ENCODE measurements at places on chromosomes 16 and 17. TPM values are rescaled to one million over a fixed set of nuclear protein-coding genes. Genes with fewer than 3 reads are reported as not detected.

GRCh38 chr16:20969386-20969785, 68.8 kb downstream of the LYRM1 start:
- H3K27ac ChIP-seq = no peak overlapping the region
- no peaks in the 10 kb centered on the region for H3K36me3 ChIP-seq
- peaks cover 10% of the 10 kb centered on the region for H3K4me1 ChIP-seq

- DNase-seq = no peak
- no peaks in the 10 kb centered on the region for H3K36me3 ChIP-seq
- H3K4me1 ChIP-seq = peaks cover 4% of the 10 kb centered on the region
- H3K4me3 ChIP-seq = no peak overlapping the region
- H3K27ac ChIP-seq = no peak overlapping the region
Observed at GRCh38 chr17:78343543-78344201, 16.2 kb downstream of the SOCS3 start.

- no peaks in the 10 kb centered on the region for H3K4me1 ChIP-seq
- H3K27ac ChIP-seq = no peak overlapping the region
- H3K4me3 ChIP-seq = no peak overlapping the region
- H3K36me3 ChIP-seq = no peaks in the 10 kb centered on the region
- no peaks in the 10 kb centered on the region for H3K27me3 ChIP-seq
Observed at GRCh38 chr17:11178581-11178980, 62.4 kb upstream of the SHISA6 start.

DNA sequence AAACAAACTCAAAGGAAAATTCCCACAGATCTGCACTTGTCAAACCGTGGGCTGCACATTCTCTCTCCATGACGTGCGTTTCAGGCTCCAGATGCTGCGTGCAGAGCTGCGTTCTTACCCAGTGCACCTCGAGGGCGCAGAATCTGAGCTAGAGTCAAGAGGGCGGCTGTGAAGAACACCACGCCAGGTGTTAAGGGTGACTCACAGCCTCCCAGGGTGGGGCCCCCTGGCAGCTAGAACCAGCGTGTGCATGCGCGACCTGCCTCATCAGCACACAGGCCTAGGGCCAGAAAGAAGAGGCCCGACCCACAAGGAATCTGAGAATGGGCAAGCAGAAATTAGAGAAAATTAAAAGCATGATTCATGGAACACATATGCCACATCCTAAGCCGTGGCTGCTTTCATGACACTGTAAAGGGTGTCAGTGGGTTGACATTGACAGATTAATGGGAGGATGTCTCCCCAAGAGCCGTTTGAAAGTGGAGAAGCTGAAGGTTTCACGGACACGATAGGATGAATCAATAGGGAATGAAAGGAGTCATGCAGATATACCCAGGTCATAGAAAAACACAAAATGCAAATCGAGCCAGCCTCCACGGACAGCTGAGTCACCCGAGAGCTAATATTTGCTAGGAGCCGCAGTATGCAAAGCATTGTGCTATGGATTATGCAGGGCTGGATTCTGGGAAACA, 29.0 kb downstream of the MARCHF10 start:
- DNase-seq = no peak
- no peak overlapping the region for H3K4me3 ChIP-seq
- H3K36me3 ChIP-seq = peaks cover 3% of the 10 kb centered on the region
- peaks cover 28% of the 10 kb centered on the region for H3K4me1 ChIP-seq

- H3K4me3 ChIP-seq = no peak overlapping the region
- H3K27ac ChIP-seq = no peak overlapping the region
- H3K36me3 ChIP-seq = no peaks in the 10 kb centered on the region
- peaks cover 33% of the 10 kb centered on the region for H3K27me3 ChIP-seq
- no peaks in the 10 kb centered on the region for H3K4me1 ChIP-seq
- DNase-seq = no peak
Observed at GRCh38 chr17:34633351-34633750, 54.0 kb downstream of the TMEM132E start.

DNA sequence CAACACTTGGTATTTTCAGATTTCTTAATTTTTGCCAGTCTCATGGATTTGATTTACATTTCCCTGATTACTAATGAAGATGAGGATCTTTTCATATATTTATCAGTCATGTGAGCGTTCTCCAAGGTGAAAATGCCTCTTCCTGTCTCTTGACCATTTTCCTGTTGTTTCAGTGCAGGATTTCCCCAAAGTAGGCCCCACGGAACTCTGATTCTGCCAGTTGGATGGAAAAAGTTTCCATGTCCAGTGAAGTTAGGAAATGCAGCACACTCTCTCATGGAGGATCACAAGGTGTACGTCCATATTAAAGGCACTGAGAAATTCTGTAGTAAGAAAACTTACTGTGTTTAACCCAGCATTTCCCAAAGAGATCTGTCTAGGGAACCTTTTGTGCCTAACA, 16.5 kb upstream of the LIMD2 start:
- peaks cover 2% of the 10 kb centered on the region for H3K36me3 ChIP-seq
- H3K27me3 ChIP-seq = no peaks in the 10 kb centered on the region
- peaks cover 14% of the 10 kb centered on the region for H3K4me1 ChIP-seq

- DNase-seq = no peak
- H3K27me3 ChIP-seq = no peaks in the 10 kb centered on the region
- H3K27ac ChIP-seq = peak overlapping the region; percentile 89
- no peak overlapping the region for H3K4me3 ChIP-seq
- peaks cover 21% of the 10 kb centered on the region for H3K4me1 ChIP-seq
Observed at GRCh38 chr16:57645691-57646387, 17.4 kb downstream of the ADGRG1 start.

DNA sequence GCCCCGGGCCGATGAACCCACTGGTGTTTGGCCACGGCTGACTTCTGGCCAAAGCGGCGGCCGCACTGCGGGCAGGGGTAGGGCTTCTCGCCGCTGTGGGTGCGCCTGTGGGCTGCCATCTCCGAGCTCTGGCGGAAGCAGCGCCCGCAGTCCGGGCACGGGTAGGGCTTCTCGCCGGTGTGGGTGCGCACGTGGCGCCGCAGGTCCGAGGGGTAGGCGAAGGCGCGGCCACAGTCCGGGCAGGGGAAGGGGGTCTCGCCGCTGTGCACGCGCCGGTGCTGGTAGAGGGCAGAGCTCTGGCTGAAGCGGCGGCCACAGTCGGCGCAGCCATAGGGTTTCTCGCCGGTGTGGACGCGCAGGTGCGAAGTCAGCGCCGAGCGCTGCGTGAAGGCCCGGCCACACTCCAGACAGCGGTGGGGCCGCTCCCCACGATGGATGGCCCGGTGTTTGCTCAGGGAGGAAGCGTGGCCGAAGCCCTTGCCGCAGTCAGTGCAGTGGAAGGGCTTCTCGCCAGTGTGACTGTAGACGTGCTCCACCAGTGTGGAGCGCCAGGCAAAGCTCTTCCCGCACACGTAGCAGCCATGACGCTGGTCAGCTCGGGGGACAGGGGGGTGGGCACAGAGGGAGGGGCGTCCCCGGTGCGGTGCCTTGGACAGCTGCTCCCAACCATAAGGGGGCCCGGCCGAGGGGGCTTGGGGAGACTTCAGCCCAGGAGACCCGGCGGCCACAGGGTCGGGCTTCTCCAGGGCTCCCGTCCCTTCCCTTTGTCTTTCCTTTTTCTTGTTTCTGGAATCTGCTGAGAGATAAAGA, 2.7 kb downstream of the ZNF764 start:
- peak overlapping the region; percentile 96 for H3K4me3 ChIP-seq
- H3K4me1 ChIP-seq = peaks cover 34% of the 10 kb centered on the region
- no peak for DNase-seq
- peak overlapping the region; percentile 57 for H3K27ac ChIP-seq
- peaks cover 15% of the 10 kb centered on the region for H3K36me3 ChIP-seq
- no peaks in the 10 kb centered on the region for H3K27me3 ChIP-seq

DNA sequence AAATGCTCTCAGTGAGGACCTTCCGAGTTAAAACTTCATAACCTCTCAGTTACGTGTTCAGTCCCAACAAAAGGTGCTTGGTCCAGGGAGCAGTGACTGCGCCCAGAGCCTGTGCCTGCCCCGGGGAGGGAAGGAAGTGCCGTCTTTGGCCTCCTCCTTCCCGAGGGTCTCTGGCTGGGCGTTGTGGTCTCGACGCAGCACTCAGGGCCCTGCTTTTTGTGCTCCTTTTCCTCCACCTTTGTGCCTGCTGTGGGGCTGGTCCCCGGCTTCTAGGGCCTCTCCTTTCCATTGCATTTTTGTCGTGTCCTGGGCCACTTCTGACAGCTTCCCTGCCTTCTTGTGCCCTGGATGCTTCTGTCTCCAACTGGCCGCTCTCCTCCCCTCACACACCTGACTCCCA, 29.1 kb downstream of the CRAMP1 start:
- DNase-seq = no peak
- H3K4me3 ChIP-seq = no peak overlapping the region
- H3K36me3 ChIP-seq = peaks cover 16% of the 10 kb centered on the region
- no peaks in the 10 kb centered on the region for H3K27me3 ChIP-seq
- peak overlapping the region; percentile 88 for H3K27ac ChIP-seq

DNA sequence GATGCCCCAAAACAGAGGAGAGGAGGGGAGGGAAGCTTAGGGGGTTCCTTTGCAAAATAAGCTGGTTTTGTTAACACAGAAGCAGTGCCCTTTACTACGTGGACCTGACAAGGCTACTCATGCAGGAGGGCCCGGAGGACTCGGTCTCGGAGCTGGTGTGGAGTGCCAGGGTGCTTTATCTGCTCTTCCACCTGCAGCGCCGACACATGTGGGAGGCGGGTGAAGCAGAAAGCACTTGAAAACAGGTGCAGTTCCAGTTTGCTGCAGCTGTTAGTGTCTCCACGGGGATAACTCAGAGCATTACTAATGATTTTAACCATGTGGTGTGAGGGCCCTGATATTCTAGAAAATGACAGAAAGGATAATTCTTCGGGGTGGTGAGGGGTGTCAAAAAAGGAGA, 35.0 kb upstream of the MNT start:
- no peaks in the 10 kb centered on the region for H3K27me3 ChIP-seq
- peaks cover 46% of the 10 kb centered on the region for H3K4me1 ChIP-seq
- H3K36me3 ChIP-seq = peaks cover 13% of the 10 kb centered on the region
- DNase-seq = no peak
- H3K27ac ChIP-seq = peak overlapping the region; percentile 98

- H3K4me3 ChIP-seq = no peak overlapping the region
- H3K4me1 ChIP-seq = peaks cover 27% of the 10 kb centered on the region
- no peak for DNase-seq
- H3K36me3 ChIP-seq = peaks cover 29% of the 10 kb centered on the region
- H3K27me3 ChIP-seq = no peaks in the 10 kb centered on the region
Observed at GRCh38 chr17:21194226-21194625, 19.7 kb downstream of the TMEM11 start.

DNA sequence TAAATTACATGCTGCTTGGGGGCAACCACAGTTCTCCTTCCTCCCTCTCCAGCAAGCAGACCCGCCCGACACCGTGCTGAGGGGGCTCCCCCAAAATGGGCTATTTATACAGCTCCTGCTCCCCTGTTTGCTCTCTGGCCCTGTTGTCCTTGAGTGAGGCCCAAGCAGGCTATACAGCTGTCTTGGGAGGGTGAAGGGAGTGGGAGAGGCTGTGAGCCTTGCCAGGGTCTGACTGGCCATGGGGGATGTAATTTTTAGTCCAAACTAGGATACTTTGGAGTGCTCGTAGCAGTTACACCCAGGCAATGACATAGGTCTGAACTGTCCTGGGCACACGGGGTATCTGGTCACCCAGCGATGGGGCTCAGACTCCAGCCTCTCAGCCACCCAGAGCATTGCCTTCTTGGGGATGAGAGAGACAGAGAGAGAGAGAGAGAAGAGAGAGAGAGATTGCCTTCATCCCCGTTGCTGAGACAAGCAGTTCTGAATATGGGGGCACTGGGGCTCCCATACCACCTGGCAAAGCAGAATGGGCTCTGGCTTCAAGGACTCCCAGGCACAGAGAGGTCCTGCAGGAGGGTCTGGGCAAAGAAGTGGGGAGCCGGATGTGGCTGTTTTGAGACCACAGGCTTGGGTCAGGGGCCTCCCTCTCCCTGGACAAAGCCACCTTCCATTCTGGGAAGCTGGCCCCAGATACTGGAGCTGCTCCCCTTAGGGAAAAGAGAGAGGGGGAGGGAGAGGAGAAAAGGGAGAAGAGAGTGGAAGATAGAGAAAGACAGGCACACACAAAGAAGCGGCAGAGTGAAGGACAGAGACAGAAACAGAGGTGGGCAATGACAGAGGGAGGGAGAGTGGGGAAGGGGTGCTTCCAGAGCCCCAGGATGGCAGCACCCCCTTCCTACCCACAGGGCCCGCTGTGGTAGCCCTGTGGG, 10.7 kb upstream of the TMEM92 start:
- no peak overlapping the region for H3K4me3 ChIP-seq
- H3K36me3 ChIP-seq = no peaks in the 10 kb centered on the region
- peak overlapping the region; percentile 94 for H3K27ac ChIP-seq

GRCh38 chr16:82638095-82638798, 11.5 kb downstream of the CDH13 start:
- DNase-seq = no peak
- H3K4me1 ChIP-seq = peaks cover 52% of the 10 kb centered on the region

GRCh38 chr16:50282010-50282538, 15.7 kb downstream of the ADCY7 start:
- peaks cover 5% of the 10 kb centered on the region for H3K4me1 ChIP-seq
- no peaks in the 10 kb centered on the region for H3K36me3 ChIP-seq
- no peak overlapping the region for H3K4me3 ChIP-seq
- no peaks in the 10 kb centered on the region for H3K27me3 ChIP-seq

- DNase-seq = no peak
- H3K27me3 ChIP-seq = peaks cover 5% of the 10 kb centered on the region
- H3K36me3 ChIP-seq = no peaks in the 10 kb centered on the region
Observed at GRCh38 chr17:6753546-6753945, 2.3 kb upstream of the XAF1 start.

- peak overlapping the region; percentile 30 for H3K27ac ChIP-seq
- H3K4me3 ChIP-seq = no peak overlapping the region
- DNase-seq = no peak
- H3K4me1 ChIP-seq = peaks cover 4% of the 10 kb centered on the region
Observed at GRCh38 chr17:63735691-63736090, 5.9 kb downstream of the STRADA start.

DNA sequence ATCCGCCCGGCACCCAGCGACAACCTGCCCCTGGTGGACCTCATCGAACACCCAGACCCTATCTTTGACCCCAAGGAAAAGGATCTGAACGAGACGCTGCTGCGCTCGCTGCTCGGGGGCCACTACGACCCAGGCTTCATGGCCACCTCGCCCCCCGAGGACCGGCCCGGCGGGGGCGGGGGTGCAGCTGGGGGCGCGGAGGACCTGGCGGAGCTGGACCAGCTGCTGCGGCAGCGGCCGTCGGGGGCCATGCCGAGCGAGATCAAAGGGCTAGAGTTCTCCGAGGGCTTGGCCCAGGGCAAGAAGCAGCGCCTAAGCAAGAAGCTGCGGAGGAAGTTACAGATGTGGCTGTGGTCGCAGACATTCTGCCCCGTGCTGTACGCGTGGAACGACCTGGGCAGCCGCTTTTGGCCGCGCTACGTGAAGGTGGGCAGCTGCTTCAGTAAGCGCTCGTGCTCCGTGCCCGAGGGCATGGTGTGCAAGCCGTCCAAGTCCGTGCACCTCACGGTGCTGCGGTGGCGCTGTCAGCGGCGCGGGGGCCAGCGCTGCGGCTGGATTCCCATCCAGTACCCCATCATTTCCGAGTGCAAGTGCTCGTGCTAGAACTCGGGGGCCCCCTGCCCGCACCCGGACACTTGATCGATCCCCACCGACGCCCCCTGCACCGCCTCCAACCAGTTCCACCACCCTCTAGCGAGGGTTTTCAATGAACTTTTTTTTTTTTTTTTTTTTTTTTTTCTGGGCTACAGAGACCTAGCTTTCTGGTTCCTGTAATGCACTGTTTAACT, 1.0 kb downstream of the NOG start:
- peaks cover 22% of the 10 kb centered on the region for H3K4me1 ChIP-seq
- H3K36me3 ChIP-seq = no peaks in the 10 kb centered on the region
- no peak overlapping the region for H3K27ac ChIP-seq
- H3K27me3 ChIP-seq = peaks cover 74% of the 10 kb centered on the region

- peaks cover 14% of the 10 kb centered on the region for H3K4me1 ChIP-seq
- H3K27me3 ChIP-seq = no peaks in the 10 kb centered on the region
- H3K36me3 ChIP-seq = no peaks in the 10 kb centered on the region
Observed at GRCh38 chr17:78933025-78933958, 8.1 kb upstream of the TIMP2 start.

Gene CTRB2
- not detected for total RNA-seq

Gene SLC35G6
- not detected for total RNA-seq

Gene CCDC154
- total RNA-seq = 1.9 TPM

Gene GAS2L2
- 0.16 TPM for total RNA-seq

Gene NTN1
- total RNA-seq = 10.1 TPM

Gene AIPL1
- total RNA-seq = not detected

Gene KRT31
- total RNA-seq = not detected

Data from neural crest cell (in vitro differentiated cells).